Esophagus squamous epithelium (tissue), 5 donors: ENCODE measurements at places on chromosomes 1 and 21. TPM values are rescaled to one million over a fixed set of nuclear protein-coding genes. Genes with fewer than 3 reads are reported as not detected.

DNA sequence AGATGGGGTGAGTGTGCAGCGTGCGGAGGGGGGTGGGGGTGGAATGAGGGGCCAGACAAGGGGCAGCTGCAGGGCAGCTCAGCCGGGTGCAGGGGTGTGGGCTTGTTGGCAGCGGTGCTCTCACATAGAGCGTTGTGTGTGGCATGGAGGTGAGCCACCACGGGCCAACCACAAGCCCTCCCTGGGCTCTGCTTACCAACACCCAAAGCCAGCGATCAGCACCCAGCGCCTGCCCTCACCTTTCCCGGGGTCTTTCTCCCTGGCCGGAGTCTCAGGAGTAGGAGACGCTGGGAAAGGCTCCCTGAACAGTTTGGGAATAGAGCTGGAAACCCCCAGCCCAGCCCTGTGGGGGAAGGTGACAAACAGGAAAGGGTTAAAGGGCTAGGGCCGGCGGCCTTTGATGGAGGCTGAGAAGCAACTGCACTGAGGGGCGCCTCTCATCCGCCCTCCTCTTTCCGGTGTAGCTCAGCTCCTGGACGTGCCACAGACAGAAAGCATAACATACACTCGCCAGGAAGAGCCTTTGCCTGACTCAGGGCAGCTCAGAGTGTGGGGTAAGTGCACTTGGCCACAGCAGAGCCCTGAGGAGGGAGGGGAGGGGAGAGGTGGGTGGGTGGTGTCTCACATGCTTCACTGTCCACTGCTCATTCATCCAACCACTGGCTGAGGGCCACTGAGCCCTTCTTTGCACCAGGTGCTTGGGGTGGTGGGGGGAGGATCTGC lies 577 bp downstream of the IKBKE start:
- DNase-seq, result no peak

GRCh38 chr1:10597492-10598388 lies 123.0 kb downstream of the PEX14 start:
- no peak for DNase-seq

The MROH9 gene
- not detected for total RNA-seq

The ESRRG gene
- 0.15 TPM for total RNA-seq
